Aortic smooth muscle cell (primary cell): ENCODE measurements at places on chromosomes 5 and 9. TPM values are rescaled to one million over a fixed set of nuclear protein-coding genes. Genes with fewer than 3 reads are reported as not detected.

TPD52L3 gene
- total RNA-seq: not detected in 2 replicates

SLC1A3 gene
- total RNA-seq: 0.13 and 0.19 TPM in 2 replicates

PPP2R2B gene
- 0.75 and 0.79 TPM in 2 replicates for total RNA-seq

UBE2D2 gene
- total RNA-seq: 48.7 and 50.7 TPM in 2 replicates

FBXW5 gene
- 144 and 185 TPM in 2 replicates for total RNA-seq

SGCD gene
- total RNA-seq: 16.9 and 37.3 TPM in 2 replicates

OMD gene
- 1.1 and 4.6 TPM in 2 replicates for total RNA-seq

HAVCR1 gene
- total RNA-seq: not detected in 2 replicates

OLFM1 gene
- 0.44 and 2.0 TPM in 2 replicates for total RNA-seq

RPS23 gene
- total RNA-seq: 3,956 and 4,129 TPM in 2 replicates

GM2A gene
- total RNA-seq: 27.0 and 35.7 TPM in 2 replicates

GARIN3 gene
- not detected in 2 replicates for total RNA-seq
